ENCODE measurements at places on chromosomes 12 and 14. TPM values are rescaled to one million over a fixed set of nuclear protein-coding genes. Genes with fewer than 3 reads are reported as not detected.

DNA sequence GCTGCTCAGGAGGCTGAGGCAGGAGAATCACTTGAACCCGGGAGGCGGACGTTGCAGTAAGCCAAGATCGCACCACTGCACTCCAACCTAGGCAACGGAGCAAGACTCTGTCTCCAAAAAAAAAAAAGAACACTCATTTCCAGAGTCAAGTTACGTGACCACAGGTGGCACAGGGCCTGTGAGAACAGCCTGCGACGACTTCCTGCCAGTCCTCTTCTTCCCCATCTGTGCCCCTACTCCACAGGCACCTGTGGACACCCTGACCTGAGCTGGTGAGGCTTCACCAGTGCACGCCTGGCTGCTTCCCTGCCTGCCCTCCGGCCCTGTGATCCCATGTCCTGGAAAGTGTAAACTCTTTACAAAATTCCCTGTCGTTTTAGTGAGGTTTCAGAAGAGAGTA lies 77.7 kb downstream of the PPP2R5C start:
- DNase-seq: no peak

DNA sequence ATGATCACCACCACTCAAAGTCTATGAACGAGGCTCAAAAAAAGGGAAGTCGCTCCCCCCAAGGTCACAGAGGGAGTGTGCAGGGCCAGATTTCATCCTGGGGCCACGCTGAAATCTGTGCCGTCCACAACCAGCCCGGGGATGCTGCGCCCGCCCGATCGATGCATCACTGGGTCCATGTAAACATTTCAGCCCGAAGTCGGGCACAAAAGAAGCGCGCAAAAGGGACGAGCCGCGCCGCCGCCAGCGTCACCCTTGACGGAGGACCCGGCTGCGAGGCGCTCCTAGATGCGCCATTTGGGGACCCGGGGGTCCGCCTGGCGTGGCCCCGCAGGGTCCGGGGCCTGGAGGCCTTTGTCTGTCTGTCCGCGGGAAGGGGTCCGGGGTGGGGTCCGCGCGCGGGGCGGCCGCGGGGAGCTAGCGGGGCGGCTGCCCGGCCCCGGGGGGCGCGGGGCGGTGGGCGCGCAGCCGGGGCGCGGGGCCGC lies 503 bp downstream of the FBXO21 start:
- DNase-seq: peak; percentile 57

Gene KCNH5
- total RNA-seq: 0.03 TPM

DNA sequence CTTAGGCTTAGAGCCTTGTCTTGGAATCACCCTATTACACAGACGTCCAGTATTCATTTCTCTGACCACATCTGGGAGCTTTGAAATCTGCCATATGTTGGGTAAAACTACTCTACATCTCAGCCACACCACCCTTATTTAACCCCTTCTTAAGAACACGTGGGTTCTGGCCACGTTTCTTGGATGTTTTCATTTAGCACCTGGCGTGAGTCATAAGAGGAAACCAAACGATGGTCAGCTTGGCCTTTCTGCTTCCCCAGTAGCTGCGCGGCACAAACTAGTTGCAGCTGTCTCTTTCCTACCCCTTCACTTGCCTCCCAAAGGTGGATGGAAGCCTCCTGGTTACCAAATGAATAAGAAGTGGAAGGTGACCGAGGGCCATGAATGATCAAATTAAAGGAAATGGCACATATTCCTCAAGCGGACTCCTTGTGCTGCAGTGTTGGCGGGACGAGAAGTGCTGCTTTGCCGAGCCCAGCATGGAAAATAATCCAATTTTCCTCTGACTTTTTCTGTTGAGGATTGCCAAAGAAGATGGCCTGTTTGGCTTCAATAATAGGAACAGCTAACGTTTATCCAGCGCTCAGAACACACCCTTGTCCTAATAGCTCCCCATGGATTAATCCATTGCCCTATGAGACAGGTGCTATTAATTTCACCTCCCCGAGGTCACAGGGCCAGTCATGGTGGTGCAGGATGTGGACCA lies 154.1 kb downstream of the ZNF664 start:
- no peak for DNase-seq

- DNase-seq: no peak
Observed at GRCh38 chr12:64082866-64083268, 139.2 kb downstream of the KICS2 start.

- peak; percentile 89 for DNase-seq
Observed at GRCh38 chr14:104799244-104800014, 1.5 kb upstream of the ZBTB42 start.

DNA sequence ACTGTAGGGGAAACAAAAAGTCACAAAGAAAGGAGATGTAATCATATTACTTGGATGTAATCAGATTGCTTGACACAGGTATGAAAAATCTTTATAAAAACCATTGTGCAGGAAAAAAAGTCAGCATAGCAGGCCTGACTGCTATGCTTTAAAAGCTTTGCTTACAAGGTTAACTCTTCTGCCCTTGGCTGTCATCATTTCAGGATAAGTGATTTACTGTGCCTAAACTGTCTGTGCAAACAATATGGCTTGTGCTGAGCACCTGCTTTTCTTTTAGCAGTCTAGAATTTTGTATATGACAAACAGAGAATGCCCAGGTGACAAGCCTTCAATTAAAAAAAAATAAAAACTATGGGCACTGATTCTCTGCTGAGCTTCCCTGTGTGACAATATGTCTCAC lies 63.8 kb upstream of the PLEKHG7 start:
- no peak for DNase-seq

- peak; percentile 7 for DNase-seq
Observed at GRCh38 chr12:96810057-96810456, 97.0 kb upstream of the NEDD1 start.
